ENCODE measurements at places on chromosomes 3 and 15. TPM values are rescaled to one million over a fixed set of nuclear protein-coding genes. Genes with fewer than 3 reads are reported as not detected.

DNA sequence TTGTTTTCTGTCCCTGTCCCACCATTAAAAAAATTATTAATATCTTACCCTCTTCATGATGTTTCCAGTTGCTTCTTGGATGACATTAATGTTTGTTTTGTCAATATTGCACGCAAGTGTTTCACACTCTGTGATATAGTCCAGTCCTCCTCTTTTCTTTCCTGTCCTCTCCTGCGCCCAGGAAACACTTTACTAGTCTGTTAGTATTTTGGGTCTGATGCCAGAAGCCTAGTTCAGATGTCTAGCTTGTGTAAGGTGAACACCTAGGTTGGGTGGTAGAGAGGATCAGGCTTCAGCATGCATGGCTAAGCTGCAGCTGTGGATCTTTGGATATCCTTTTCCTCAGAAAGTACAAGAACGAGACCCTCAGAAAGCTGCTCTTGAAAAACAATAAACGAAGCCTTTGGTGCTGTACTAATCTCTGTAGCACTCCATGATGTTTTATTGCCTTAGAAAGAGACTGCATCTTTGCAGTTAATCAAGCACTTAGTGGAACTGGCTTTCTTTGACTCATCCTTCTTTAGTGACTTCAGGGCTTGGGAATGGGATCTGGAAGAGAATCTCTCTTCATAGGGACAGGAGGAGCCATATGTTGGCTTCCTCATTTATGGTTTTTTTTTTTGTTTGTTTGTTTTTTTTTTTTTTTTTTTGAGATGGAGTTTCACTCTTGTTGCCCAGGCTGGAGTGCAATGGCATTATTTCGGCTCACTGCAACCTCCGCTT, 253.4 kb downstream of the LPP start:
- H3K4me3 ChIP-seq = no peak overlapping the region
- H3K27me3 ChIP-seq = no peaks in the 10 kb centered on the region
- H3K4me1 ChIP-seq = no peaks in the 10 kb centered on the region
- peaks cover 22% of the 10 kb centered on the region for H3K36me3 ChIP-seq
- no peak overlapping the region for H3K27ac ChIP-seq
- no peak for DNase-seq

DNA sequence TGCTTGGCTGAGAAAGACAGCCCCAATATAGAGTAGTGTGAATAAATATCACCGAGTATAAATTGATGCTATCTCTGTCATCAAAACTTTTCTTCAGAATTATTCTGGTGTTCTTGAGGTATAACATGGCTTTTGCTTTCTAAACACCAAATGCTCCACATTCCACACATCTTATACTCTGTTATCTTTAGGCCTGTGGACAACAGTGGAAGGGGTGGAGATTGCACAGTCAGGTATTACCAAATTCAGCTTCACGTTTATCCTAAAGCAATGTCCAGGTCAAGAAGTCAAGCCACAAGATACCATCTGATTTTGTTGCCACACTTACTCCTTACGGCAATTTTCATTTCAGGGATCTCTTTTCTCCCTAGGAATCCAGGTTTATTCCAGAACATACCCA, 394.8 kb downstream of the SI start:
- H3K27ac ChIP-seq = no peak overlapping the region
- no peak for DNase-seq
- no peaks in the 10 kb centered on the region for H3K4me1 ChIP-seq
- no peaks in the 10 kb centered on the region for H3K27me3 ChIP-seq

Gene C3orf22
- polyA plus RNA-seq = not detected

DNA sequence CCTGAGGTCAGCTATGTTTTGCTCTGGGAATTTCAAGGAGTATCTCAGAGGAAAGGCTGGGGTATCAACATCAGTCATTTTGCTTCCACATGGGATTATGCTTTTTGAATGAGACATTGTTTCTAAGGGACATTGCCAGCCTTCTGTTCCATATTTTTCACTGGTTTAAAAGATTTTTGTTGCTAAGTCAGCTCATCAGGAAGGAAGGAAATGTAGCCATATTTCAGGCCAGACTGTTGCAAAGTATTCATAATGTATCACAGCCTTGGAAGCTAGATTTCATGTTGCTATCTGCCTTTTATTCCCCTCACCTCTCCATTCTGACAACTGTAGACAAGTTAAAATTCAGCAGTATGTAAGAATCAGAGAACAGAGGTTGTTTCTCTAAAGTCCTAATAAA, 61.0 kb upstream of the CHRM5 start:
- H3K4me3 ChIP-seq = no peak overlapping the region
- no peaks in the 10 kb centered on the region for H3K27me3 ChIP-seq
- DNase-seq = no peak
- H3K4me1 ChIP-seq = peaks cover 3% of the 10 kb centered on the region

- no peaks in the 10 kb centered on the region for H3K4me1 ChIP-seq
- H3K36me3 ChIP-seq = no peaks in the 10 kb centered on the region
- no peak overlapping the region for H3K27ac ChIP-seq
- no peaks in the 10 kb centered on the region for H3K27me3 ChIP-seq
These were observed 59.5 kb upstream of the CTSH start for GRCh38 chr15:79004336-79004735.

Gene PDCD10
- 20.8 TPM for polyA plus RNA-seq

Gene GNAT1
- not detected for polyA plus RNA-seq

GRCh38 chr15:89168316-89168833, 53.0 kb downstream of the RLBP1 start:
- peaks cover 2% of the 10 kb centered on the region for H3K36me3 ChIP-seq
- no peak for DNase-seq

Gene PLD1
- 0.73 TPM for polyA plus RNA-seq

- no peaks in the 10 kb centered on the region for H3K27me3 ChIP-seq
- no peak overlapping the region for H3K4me3 ChIP-seq
- DNase-seq = no peak
- H3K36me3 ChIP-seq = no peaks in the 10 kb centered on the region
- peaks cover 6% of the 10 kb centered on the region for H3K4me1 ChIP-seq
These were observed 13.4 kb downstream of the FHIT start for GRCh38 chr3:61237858-61238257.

- DNase-seq = no peak
- H3K4me3 ChIP-seq = no peak overlapping the region
- no peaks in the 10 kb centered on the region for H3K27me3 ChIP-seq
- no peaks in the 10 kb centered on the region for H3K4me1 ChIP-seq
These were observed 267.7 kb upstream of the BCHE start for GRCh38 chr3:166104938-166105337.

Gene PATL2
- 0.23 TPM for polyA plus RNA-seq

GRCh38 chr3:173463250-173463649, 65.7 kb downstream of the NLGN1 start:
- no peaks in the 10 kb centered on the region for H3K27me3 ChIP-seq
- H3K4me1 ChIP-seq = no peaks in the 10 kb centered on the region
- no peak for DNase-seq
- no peak overlapping the region for H3K27ac ChIP-seq

Gene MINDY2
- 6.0 TPM for polyA plus RNA-seq

- H3K27me3 ChIP-seq = peaks cover 44% of the 10 kb centered on the region
- peak overlapping the region; percentile 88 for H3K4me3 ChIP-seq
- H3K4me1 ChIP-seq = peaks cover 3% of the 10 kb centered on the region
- peak; percentile 16 for DNase-seq
- H3K27ac ChIP-seq = no peak overlapping the region
These were observed 1.2 kb downstream of the CHST2 start for GRCh38 chr3:143120716-143121240.

- peaks cover 77% of the 10 kb centered on the region for H3K4me1 ChIP-seq
- no peaks in the 10 kb centered on the region for H3K27me3 ChIP-seq
- peak overlapping the region; percentile 77 for H3K27ac ChIP-seq
These were observed 144.1 kb downstream of the FILIP1L start for GRCh38 chr3:99970198-99970597.

DNA sequence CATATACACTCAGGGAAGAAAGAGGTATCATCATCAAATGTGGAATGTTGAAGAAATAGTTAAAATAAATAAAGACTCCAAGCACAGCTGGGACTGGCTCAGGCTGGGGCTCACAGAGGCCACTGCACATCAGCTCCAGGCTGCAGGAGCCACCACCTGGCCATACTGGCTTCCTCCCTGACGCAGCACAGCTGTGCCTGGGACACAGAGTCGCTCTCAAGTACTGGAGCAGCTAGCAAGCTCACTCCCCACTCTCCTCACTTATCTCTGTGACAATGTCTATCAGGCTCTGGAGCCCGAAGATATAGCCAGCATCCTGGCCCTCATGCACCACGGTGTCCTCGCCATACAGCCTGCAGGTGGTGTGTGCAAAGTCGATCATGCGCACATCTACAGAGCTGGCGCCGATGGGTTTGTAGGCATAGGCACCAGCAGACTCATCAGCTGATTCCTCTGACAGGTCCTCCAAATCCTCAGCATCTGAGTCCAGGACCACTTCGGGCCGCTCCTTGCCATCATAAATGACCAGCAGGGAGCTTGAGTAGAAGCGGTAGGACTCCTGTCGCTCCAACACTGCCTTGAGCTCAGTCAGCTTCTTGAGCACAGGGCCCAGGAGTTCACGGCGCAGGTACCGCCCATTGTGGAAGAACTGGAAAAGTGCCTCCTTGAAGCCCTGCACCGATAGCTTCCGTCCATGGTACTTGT, 2.5 kb upstream of the NCKIPSD start:
- H3K4me1 ChIP-seq = peaks cover 26% of the 10 kb centered on the region
- no peaks in the 10 kb centered on the region for H3K27me3 ChIP-seq
- DNase-seq = no peak
- no peak overlapping the region for H3K27ac ChIP-seq
- H3K36me3 ChIP-seq = peaks cover 5% of the 10 kb centered on the region

DNA sequence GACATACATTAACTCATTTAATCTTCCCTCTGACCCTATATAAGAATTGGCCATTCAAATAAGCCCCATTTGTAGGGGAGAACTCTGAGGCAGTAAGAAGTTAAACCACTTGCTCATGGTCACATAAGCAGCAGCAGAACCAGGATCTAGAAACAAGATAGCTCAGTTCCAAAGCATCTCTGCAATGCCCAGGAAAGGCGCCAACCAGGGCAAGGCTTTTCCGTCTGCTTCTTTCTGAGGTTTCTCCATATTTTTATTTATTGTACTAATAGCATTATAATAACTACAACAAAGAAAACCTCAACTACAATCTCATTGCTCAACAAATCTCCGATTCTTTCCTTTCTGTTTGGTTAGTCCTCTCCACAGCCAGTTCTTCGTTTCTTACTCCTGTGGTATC, 4.3 kb upstream of the UBE2E2 start:
- no peak overlapping the region for H3K4me3 ChIP-seq
- no peaks in the 10 kb centered on the region for H3K36me3 ChIP-seq
- H3K27ac ChIP-seq = peak overlapping the region; percentile 38
- H3K27me3 ChIP-seq = no peaks in the 10 kb centered on the region

DNA sequence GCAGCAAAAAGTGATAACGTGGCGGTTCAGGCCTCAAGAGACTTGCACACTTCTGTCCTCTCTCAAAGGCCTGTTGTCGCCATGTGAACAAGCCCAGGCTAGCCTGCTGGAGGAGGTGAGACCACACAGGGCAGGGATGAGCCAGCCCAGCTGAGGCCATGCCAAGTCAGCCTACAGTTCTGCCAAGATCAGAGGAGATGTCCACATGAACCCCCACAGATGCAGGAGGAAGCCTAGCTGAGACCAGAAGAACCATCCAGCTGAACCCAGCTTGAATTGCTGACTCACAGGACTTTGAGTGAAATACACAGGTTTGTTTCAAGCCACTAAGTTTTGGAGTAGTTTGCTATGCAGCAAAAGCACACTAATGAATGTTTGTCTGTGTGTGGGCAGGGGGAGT, 50.3 kb upstream of the SEC13 start:
- H3K4me3 ChIP-seq = no peak overlapping the region
- H3K36me3 ChIP-seq = no peaks in the 10 kb centered on the region
- no peak overlapping the region for H3K27ac ChIP-seq
- no peak for DNase-seq

DNA sequence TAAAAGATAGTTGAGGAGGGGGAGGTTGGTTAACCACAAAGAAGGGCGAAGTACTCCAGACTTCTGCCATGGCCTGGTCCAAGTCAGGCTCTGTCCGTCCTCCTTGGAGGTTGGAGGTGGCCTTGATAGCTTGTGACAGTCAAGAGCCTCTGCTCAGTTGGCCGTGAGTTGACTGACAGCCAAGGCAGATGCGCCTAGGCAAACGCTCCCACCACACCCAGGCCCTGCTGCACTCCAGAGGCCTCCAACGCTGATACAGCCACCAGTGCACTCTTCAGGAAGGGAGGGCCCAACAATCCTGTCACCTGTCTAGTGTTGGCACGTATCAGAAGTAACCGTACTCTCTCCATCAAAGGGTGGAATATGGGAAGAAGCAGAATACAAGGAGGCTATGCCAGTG, 9.3 kb downstream of the RBPMS2 start:
- H3K4me1 ChIP-seq = no peaks in the 10 kb centered on the region
- no peak for DNase-seq
- H3K27ac ChIP-seq = no peak overlapping the region
- H3K27me3 ChIP-seq = no peaks in the 10 kb centered on the region
- no peak overlapping the region for H3K4me3 ChIP-seq
- no peaks in the 10 kb centered on the region for H3K36me3 ChIP-seq

GRCh38 chr3:32685543-32686185, 676 bp downstream of the CNOT10 start:
- peak overlapping the region; percentile 85 for H3K4me3 ChIP-seq
- H3K36me3 ChIP-seq = no peaks in the 10 kb centered on the region
- peaks cover 10% of the 10 kb centered on the region for H3K4me1 ChIP-seq
- H3K27ac ChIP-seq = peak overlapping the region; percentile 78
- H3K27me3 ChIP-seq = no peaks in the 10 kb centered on the region
- no peak for DNase-seq

Gene MYL3
- polyA plus RNA-seq = 2,834 TPM

All from psoas muscle (tissue), 8 donors.